Activated T-cell treated with anti-CD3 and anti-CD28 coated beads for 1 hour (primary cell): ENCODE measurements at places on chromosomes 3 and 15.

DNA sequence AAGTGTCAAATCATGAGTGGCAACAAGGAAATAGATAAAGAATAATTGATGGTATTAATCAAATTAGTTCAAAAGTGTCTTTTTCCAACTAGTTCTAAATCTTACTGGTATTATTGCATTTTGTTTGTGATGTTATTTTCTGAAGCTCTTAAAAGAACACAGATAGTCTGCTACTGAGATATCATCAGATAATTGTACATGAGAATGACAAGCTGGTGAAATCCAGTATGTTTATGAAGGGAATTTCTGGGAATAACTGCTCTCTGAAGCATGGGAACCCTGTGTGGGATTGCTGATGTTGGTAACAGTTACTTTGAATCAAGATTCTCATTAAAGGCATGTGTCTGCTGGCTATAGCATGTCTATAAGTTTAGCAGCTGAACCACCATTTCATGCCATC lies 190.3 kb upstream of the CDIN1 start:
- DNase-seq, result no peak

DNA sequence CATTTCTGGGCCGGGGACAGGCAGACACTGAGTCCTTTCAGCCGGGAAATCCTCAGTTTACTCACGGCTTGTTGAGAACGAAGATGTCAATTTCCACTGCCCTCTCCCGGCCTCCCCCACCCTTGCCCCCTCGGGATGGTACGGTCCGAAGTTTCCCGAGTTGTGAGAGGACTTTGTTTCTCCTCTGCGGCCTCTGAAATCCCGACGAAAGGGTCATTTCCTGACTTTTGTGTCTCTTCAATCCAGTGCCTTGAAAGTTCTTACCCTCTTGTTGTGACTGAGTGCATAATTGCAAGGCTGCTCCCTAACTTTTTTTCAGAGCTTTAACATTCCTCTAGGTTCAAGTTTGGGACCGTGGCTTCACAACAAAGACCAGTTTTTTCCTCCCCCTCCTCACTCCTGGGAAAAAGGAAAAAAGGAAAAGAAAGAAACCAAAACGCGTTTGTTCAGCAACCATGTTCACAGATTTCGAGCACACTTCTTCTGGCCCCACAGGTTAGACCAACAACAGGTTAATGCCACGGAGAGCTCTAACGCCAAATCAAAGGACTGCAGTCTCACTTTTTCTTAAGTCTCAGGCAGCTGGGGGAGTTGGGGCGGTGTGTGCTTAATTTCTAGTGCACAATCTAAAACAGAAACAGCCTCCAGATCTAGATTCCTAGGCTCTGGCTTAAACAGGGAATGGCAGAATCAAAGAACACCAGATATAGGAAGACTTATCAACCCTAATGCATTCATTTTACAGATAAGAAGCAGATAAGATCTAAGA lies 138.9 kb downstream of the TMCO5A start:
- DNase-seq, result no peak

DNA sequence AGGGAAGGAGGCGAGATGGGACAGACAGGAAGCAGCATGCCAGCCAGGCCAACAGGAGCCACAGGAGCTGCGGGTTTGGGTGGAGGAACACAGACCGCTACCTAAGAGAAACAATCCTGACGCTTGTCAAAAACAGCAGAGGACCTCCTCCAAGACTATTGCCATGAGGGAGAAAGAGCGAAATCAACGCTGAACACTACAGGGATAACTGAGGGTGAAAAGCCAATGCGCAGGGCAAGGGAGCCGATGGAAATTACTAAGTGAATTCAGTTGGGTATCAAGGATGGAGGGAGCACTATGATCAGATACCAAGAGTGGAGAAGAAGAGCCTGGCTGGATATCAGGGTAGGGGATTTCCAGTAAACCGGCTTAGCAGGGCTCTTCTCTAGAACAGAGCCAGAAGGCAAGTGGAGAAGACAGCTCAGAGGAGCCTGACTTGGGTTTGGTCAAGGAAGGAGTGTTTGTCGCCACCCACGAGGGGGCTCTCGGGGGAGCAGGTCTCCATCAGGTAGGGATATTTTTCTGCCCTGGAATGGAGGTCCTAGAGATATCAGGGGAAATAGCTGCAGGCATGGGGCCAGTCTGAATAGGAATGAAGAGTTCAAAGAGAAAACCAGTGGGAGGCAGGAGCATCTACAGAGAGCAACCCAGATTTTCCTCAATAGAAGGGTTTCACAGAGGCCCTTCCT lies 48.4 kb downstream of the SLC41A3 start:
- no peak for DNase-seq

DNA sequence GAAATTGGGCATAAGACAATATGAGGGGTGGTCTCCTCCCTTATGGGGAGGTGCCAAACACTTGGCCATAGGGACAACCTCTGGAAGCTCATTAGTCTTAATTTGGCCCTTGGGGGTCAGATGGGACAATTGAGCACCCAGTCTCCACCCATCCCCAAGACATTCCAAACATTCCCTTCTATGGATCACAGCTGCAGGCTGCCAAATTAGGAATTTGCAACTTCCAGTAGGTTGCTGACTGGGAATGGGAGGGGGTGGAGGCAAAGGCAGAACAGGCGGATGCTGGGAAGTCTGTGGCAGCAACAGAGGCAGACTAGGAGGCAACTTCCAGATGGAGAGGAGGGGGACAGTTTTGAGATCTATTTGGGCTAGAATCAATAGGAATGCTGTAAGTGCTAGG lies 1.4 kb upstream of the PDHB start:
- no peak for DNase-seq
